HT-29 (cell line): ENCODE measurements at places on chromosomes 4 and X.

DNA sequence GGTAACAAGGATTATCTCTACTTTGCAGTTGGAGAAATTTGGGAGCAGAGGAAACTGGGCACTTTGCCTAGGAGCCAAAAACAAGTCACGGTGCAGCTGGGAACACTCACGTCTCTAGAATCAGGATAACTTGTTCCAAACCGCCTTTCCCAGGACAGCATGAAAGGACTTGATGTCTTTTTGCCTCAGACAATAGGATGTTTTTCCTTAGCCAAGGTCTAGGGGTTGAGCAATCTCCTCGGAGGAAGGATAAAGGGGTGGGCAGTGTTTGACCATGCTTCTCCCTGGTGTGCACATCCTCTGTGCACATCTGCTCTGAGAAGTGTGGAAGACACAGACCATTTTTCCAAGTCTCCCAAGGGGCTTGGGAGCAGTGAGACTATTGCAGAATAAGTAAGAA, 1.7 kb upstream of the SPARCL1 start:
- no peak for DNase-seq

- DNase-seq = no peak
Observed at GRCh38 chr4:83405844-83406816, 49.5 kb downstream of the HELQ start.

- peak; percentile 46 for DNase-seq
Observed at GRCh38 chrX:112043997-112044396, 38.6 kb downstream of the TRPC5 start.

- no peak for DNase-seq
Observed at GRCh38 chrX:95059909-95060308, 1385.9 kb downstream of the FAM133A start.

DNA sequence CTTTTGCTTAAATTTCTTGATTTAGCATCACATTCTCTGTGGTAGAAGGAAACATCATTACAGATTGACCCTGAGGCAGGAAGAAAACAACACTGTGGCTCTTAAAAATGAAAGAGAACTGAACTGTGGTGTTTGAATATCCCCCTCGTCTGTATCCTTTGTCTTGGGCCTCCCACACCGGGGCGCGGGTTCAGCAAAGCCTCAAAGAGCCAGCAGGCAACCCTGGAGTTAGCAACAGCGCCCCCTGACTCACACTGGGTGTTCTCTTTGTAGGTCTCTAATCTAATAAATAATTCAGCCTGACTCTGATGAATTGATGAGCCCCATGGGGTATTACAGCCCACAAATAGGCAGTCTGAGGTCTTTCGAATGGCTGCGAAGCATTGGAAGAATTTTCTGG, 46.1 kb upstream of the CTSO start:
- DNase-seq = no peak

DNA sequence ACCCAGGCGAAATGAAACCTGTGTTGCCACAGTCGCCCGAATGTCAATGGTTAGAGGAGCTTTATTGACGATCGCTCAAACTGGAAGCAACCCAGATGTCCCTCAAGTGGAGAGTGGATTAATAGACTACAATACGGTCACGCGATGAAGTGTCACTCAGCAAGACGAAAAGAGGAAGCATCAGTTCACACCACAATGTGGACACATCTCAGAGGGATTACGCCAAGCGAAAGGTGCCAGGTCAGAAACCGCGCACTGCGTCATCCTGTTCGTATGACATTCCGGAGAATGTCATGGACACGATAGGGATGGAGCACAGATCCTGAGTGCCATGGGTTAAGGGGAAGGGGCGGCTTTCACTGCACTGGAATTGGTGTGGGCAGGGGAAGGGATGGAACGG, 111.7 kb downstream of the HMX1 start:
- no peak for DNase-seq

GRCh38 chr4:149914119-149915115, 98.8 kb upstream of the IQCM start:
- peak; percentile 72 for DNase-seq

DNA sequence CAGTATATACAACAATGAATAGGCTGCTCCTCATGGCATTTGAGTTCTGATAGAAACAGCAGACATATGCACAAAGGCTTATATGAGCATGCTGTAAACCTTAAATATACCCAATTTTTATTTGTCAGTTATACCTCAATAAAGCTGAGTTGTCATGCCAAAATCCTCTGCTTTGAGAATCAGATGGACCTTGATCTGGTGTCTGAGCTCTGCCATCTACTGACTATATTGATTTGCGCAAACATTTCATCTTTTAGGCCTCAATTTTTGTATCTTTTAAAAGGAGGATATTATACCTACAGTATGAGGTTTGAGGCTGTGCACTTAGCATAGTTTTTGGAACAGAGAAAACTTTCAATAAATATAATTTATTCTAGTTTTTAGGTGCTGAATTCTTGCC, 85.2 kb downstream of the PRRG1 start:
- no peak for DNase-seq

DNA sequence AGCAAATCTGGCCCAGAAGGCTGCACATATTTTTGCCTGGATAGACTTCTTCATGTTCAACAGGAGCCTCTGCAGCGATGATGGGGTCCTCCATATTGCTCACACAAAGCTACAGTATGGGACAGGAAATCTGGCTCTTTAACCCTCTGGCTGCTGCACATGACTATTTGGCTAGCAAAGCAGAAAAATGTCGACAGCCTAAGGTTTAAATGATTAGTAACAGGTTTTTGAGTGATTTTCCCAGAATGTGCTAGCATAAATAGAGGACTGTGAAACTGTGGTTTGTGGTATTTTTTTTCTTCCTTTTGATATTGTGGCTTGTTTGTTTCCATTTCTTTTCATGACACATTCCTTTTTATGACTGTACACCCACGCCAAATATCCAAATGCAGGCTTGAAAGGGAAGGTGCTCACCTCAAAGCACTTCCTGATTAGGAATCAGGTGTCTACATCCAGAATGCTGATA, 120.2 kb upstream of the GK2 start:
- peak; percentile 22 for DNase-seq

DNA sequence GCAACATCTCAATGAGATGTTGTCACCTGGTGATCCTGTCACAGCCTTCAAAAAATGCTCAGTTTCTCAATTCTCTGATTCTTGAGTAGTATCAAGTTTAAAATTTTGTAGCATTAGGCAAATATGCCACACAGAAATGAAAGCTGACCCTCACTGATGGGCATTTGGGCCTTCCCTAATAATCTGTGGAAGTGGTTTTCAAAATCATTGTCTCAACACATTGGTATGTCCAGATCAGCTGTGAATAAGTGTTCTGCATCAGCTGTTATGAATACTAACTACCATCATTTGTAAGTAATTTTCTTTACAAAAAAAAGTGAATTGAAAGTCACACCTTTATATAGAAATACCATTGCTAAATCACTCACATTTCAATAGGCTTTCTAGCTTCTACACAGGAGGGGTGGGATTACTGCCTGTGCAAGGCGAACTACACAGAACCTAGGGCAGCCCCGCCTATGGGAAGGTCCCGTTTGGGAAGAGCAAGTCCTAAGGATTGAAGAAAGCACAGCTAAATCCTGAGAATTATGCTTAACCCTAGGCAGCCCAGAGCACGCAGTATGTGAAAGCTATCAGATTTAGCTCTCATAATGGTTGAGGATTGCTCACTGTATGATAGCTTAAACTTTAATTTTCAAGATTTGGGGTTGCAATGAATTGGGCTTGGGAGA, 73.4 kb downstream of the GPC3 start:
- DNase-seq = no peak

DNA sequence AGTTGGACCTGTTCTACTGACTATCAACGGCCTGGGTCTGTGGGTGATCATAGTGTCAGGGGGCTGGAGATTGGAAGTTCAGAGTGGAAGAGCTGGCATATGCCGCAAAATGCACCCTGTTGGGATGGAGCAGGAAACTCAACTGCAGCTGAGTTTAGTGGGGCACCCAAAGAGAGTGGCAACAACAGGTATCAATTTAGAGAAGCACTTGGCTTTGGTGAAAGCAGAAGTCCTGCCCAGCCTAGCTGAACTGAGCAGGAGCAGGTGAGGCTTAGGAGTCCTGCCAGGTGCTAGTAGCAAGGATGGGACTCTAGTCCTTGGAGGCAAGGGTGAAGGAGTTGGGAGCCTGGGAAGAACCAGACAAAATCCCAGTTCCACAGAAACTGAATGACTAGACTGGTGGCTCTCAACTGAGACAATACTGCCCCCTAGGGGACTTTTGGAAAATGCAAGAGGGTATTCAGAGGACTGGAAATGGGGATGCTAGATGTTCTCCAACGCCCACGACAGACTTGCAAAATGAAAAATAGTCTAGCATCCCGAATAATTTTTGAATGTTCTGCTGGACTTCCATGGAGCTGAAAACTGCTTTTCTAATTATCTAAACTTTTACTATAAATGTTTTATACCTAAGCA, 49.4 kb downstream of the RTL9 start:
- peak; percentile 86 for DNase-seq

GRCh38 chr4:160175064-160175643, 1072.3 kb downstream of the RAPGEF2 start:
- peak; percentile 44 for DNase-seq

DNA sequence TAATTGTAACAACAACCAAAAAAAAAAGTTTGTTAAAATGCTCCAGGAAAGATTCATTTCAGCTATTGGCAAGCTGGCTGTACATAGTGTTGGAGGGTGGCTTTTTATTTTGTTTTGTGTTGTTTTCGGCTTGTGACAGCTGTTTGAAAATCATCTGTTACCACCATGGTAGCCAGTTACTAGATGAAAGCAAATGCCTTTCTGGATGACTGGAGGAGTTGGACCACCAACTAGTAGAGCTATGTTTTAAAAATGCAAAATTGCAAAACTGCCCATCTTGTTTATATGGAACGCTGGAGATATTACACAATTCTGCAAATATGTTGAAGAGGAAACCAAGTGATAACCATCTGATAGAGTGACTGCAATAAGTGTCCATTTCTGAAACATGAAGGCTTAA, 53.2 kb upstream of the TNIP3 start:
- no peak for DNase-seq

DNA sequence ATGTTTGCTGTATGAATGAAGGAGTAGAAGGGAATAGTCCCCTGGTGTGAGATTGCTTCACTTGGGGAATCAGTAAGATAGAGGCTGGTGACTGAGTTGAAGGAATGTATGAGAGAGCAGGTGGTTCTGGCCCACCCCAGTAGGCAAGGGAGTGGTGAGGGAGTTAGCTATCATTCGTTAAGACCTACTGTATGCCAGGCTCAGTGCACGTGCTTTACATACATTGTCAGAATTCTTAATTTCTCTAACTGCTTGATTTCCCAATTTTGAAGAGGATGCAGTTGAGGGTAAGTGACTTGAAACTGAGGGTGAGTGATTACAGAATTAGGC, 700 bp downstream of the VMA21 start:
- peak; percentile 56 for DNase-seq

DNA sequence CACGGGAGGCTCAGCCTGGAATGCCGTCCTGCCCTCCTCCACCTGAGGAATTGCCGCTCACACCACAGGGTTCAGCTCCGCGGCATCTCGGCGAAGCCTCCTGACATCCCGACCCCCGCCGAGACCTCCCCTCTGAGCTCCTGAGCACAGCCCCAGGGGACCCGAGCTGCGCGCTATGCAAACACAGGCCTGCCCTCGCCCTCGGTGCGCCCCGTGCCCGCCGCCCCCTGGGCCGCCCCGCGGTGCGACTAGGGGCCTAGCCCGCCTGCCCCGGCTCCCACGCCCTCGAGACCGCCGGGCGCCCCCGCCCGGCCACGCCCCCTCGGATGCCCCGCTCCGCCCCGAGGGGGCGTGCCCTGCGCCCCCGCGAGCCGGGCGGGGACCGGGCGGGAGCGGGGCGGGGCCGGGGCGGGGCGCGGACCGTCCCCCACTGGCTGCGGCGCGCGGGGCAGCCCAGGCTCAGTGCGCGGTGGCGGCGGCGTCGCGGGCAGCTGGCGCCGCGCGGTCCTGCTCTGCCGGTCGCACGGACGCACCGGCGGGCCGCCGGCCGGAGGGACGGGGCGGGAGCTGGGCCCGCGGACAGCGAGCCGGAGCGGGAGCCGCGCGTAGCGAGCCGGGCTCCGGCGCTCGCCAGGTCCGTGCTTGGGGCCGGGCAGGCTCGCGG, at the start of gene FGFR3:
Gene FGFR3, plus strand, starts transcription at position 462 of the 664 bp plus-strand sequence. CDS start 642 bp downstream, outside the sequence.
- DNase-seq = peak; percentile 63

GRCh38 chr4:104848597-104849225, 298.0 kb upstream of the TET2 start:
- DNase-seq = no peak

GRCh38 chr4:130510661-130511060, 1414.7 kb downstream of the C4orf33 start:
- DNase-seq = no peak

GRCh38 chr4:120156120-120156718, 89.6 kb upstream of the MAD2L1 start:
- peak; percentile 75 for DNase-seq

DNA sequence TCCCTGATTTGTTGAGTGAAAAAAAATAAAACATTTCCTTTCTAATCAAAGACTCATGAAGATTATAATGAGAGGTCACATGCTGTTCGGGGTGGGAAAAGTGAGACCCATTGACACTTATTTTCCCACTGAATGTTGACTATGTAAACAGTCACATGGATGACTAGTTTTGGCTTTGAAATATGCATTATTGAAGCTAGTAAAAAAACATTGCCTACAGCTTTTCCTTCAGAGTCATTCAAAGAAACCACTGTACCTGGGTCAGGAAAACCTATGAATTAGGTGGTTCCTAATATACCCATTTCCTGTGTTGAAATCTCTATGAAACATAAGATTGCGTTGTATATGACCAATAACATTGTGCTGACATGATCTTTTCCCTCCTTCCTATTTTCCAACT, 251.2 kb downstream of the CFAP299 start:
- DNase-seq = no peak

GRCh38 chrX:96407501-96407900, 277.1 kb upstream of the DIAPH2 start:
- DNase-seq = peak; percentile 85

DNA sequence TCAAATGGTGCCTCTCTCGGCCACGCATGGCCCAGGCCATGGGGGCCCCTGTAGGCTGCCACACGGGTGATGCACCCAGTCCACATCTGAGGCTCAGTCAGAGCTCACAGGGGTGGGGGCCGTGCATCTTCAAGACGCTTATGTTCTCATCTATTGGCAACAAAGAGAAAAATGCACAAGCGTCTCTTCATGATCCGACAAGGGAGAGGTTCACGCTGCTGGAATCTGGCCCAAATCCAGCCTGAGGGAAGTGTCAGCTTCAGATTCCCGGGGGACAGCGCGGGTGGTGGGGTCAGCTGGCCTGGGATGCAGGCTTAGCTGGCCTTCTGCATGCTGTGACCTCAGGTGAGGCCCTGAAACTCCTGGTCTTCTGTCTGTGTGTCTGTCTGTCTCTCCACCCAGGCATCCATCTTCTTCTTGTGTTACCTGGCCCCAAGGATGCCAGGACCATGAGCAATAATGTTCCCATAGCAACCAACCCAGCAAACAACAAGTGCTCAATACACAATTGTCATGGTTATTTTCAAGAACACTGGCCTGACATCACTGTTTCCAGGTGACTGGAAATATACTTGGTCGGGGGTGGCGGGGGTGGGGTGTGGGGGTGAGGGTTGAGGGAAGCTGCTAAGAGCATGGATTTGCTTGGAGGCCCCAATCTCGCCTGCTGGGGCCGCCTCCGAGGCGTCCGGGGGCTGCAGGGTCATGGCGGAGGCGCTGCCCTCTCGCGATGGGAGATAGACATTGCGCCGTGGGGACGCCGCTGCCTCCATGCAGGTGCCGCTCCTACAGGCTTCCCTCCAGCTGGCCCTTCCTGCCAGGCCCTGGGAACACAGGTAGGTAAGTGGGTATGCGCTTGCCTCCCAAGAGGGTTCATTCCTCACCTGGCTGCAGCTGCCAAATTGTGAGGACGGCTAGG, 48.3 kb downstream of the ABLIM2 start:
- peak; percentile 48 for DNase-seq

GRCh38 chrX:140918398-140919038, 83.9 kb upstream of the SPANXB1 start:
- DNase-seq = peak; percentile 80
